Cardiac atrium fibroblast (primary cell): ENCODE measurements at places on chromosomes 16 and 17. TPM values are rescaled to one million over a fixed set of nuclear protein-coding genes. Genes with fewer than 3 reads are reported as not detected.

The ST6GALNAC1 gene
- total RNA-seq, result 0.16 and 0.54 TPM in 2 replicates

The PFAS gene
- 16.4 and 26.9 TPM in 2 replicates for total RNA-seq

The SCNN1B gene
- not detected in 2 replicates for total RNA-seq

The MYH11 gene
- 0.16 and 0.18 TPM in 2 replicates for total RNA-seq

The CCDC154 gene
- not detected in 2 replicates for total RNA-seq

The CPHXL2 gene
- not detected in 2 replicates for total RNA-seq

The HOXB7 gene
- not detected in 2 replicates for total RNA-seq

The RNF151 gene
- total RNA-seq, result not detected in 2 replicates

The SLC35G6 gene
- total RNA-seq, result not detected in 2 replicates

The CCL1 gene
- total RNA-seq, result not detected in 2 replicates

The KRT25 gene
- not detected in 2 replicates for total RNA-seq

The P2RX5 gene
- 0.18 and 1.1 TPM in 2 replicates for total RNA-seq

The TNFSF13 gene
- total RNA-seq, result 2.8 and 11.4 TPM in 2 replicates

The TMEM235 gene
- not detected in 2 replicates for total RNA-seq

The CARHSP1 gene
- 244 and 275 TPM in 2 replicates for total RNA-seq

The FBXO39 gene
- total RNA-seq, result not detected in 2 replicates

The TLCD2 gene
- 2.3 and 3.1 TPM in 2 replicates for total RNA-seq

The LHX1 gene
- not detected in 2 replicates for total RNA-seq

The SLC12A3 gene
- not detected in 2 replicates for total RNA-seq

The CDR2L gene
- total RNA-seq, result 23.6 and 24.8 TPM in 2 replicates

The LGALS9B gene
- total RNA-seq, result not detected in 2 replicates
